ENCODE measurements at places on chromosomes 2 and 18. TPM values are rescaled to one million over a fixed set of nuclear protein-coding genes. Genes with fewer than 3 reads are reported as not detected.

- DNase-seq, result no peak
Observed at GRCh38 chr2:10317646-10318045, 14.9 kb downstream of the HPCAL1 start.

- DNase-seq, result no peak
Observed at GRCh38 chr2:231514951-231515297, 15.3 kb downstream of the NMUR1 start.

GRCh38 chr2:16660114-16660513, 5.5 kb downstream of the CYRIA start:
- no peak for DNase-seq

- DNase-seq, result peak; percentile 9
Observed at GRCh38 chr18:31041271-31042083, 1.1 kb downstream of the DSC3 start.

GRCh38 chr2:5465859-5466258, 226.3 kb upstream of the SOX11 start:
- DNase-seq, result no peak

GRCh38 chr2:47033102-47033880, 117.7 kb upstream of the MCFD2 start:
- DNase-seq, result no peak

- DNase-seq, result no peak
Observed at GRCh38 chr2:9071032-9071431, 67.5 kb upstream of the MBOAT2 start.

DNA sequence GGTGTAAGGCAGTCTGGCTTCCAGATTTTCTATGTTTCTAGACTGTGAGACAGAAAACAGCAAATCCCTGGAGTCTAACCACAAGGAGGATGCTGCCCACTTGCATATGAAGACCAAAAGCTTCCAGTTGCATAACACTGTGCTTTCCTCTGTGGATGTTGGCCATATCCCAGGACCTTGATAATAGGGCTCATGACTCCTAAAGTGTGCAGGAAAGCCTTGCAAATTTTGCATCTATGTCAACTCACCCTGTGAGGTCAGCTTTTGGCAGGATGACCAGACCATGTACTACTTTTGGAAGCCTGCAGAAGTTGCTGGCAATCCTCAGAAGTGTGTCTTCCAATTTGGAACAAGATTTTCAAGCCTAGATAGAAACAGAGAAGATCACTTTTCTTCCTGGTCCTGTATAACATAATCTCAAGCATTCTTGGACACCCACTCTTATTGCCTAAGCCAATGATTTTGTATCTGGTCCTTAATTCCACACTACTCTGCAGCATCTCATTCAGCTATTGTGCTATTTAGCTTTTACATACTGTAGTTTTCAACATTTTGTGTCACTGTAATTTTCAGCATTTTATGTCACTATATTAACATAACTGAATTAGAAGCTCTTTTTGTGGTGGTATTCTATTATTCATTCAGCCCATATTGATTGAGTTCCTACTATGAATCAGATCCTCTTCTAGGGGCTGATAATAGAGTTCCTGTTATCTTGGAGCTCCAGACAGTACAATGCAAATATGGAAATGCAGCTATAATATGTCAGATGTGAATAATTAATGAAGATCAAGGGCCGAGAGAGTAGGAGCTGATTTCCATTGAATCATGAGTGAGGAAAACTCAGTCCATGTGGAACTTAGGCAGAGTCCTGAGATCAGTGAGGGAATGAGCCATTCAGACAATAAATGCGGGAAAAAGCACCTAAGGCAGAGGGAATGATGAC, 85.3 kb upstream of the RAB27B start:
- peak; percentile 51 for DNase-seq

- no peak for DNase-seq
Observed at GRCh38 chr2:120482334-120482733, 136.4 kb downstream of the INHBB start.

GRCh38 chr2:176066645-176067588, 16.8 kb downstream of the EVX2 start:
- no peak for DNase-seq

DNA sequence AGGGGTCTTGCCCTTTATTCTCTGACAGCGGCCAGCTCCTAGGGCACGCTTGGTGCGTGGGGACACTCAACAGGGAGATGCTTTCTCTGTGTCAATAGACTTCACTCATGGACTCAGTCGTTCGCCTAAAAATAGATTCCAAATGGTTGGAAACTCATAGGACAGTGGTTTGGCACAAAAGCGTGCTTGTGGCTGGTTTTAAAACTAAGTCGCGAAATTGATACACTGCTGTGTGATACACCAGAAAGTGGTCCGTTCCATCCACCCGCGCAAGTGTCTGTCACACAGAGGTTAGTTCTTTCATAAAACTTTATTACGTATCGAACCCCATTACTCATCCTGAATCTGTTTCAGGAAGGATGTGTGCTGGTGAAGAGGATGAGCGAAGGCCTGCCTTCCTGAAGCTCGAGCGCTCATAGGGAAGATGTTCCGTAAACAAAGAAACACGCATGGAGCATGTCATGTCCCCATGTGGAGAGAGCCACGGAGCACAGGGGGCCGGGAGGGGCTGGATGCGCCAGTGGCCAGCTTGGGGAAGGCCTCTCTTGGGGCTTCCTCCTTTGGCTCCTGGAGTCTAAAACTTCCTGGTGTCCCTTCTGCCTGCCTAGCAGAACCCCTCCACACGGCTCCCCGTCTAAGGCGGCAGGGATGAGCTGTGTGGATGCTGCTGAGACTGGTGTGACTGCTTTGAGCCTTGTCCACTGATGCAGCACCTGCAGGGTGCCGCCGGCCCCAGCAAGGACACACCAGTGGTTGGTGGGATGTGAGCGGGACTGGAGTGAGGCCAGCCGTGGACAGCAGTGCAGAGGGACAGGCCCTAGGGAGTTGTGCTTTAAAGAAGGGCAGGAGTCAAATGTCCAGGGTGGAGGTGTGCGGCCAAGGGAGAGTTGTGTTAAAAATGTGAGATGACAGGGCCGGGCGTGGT, 207.2 kb downstream of the GBX2 start:
- no peak for DNase-seq

GRCh38 chr2:220811952-220812570, 760.0 kb downstream of the EPHA4 start:
- DNase-seq, result no peak

- peak; percentile 31 for DNase-seq
Observed at GRCh38 chr2:170324640-170325046, 146.7 kb downstream of the MYO3B start.

- no peak for DNase-seq
Observed at GRCh38 chr2:160201849-160202539, 1.9 kb upstream of the ITGB6 start.

DNA sequence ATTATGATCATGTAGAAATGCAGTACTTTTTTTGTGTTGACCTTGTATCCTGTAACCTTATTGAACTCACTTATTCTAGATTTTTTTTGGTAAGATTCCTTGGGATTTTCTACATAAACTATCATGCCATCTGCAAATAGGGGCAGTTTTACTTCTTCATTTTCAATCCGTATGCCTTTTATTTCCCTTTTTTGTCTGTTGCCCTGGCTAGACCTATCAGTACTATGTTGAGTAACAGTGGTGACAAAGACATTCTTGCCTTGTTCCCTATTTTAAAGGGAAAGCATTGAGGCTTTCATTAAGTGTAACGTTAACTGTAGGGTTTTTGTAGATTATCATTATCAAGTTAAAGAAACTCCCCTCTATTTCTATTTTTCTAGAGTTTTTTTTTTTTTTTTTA, 92.3 kb downstream of the LYPD1 start:
- no peak for DNase-seq

DNA sequence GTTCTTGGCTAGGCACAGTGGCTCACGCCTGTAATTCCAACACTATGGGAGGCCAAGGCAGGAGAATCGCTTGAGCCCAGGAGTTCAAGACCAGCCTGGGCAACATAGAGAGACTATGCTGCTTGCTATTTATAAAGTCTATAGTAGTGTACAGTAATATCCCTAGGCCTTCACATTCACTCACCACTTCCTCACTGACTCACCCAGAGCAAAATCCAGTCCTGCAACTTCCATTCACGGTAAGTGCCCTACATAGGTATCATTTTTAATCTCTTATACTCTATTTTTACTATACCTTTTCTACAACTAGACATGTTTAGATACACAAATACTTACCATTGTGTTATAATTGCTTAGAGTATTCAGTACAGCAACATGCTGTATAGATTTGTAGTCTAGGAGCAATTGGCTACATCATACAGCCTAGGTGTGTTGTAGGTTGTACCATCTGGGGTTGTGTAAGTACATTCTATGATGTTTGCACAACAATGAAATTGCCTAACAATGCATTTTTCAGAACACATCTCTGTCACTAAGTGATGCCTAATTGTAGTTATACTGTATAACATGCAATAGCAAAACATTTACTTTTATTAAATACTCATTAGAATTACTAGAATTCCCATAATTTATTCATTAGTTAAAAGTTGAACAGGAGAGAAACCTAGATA, 8.8 kb downstream of the DHX57 start:
- DNase-seq, result no peak

DNA sequence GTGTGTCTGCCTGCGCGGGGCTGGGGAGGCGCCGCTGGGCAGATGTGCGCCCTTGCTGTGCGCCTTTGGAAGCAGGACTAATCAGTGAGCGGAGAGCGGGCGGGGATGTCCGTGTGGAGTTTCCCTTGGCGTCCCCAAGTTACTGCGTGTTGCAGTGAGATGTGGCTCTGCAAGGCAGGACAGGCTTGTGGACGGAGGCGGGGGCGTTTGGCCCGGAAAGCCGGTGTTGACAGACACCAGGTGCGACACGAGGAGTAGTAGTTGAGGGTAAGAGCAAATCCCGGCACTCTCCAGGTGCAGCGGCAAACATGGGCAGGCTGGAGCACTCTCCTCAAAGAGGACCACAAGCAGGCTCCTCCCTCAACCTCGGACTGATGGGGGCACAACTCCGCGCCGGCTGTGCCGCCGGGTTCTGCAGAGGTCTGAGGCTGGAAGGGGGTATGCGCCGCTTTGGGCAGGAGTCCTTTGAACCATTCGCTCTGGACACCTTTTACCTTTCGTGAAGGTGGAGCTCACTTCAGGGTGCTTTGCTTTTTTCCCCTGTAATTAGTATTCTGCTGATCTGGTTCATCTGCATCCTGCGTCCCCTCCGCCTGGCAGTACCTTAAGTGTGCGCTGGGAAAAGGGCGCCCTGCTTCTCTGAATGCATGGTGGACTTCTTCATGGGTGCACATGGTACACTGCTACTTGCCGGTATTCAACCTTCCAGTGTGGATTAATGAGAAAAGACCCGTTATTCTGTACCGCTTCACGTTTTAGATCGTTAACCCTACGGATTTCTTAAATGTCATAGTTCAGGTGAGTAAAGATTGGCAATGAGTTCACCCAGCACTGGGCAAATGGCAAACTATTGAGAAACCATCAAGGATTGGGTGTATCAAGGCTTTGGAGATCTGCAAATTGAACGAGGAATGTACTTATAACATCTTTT, 608 bp downstream of the CDH7 start:
- no peak for DNase-seq

DNA sequence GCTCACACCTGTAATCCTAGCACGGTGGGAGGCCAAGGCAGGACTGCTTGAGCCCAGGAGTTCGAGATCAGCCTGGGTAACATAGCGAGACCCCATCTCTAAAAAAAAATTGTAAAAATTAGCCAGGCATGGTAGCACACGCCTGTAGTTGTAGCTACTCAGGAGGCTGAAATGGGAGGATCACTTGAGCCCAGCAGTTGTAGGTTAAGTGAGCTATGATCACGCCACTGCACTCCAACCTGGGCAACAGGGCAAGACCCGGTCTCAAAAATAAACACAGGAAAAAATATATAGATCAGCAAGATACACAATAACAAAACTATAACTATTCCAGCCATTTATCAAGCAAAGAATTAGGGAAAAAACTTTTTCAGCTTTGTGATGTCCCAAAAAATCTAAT, 3.0 kb downstream of the SF3B1 start:
- DNase-seq, result no peak

GRCh38 chr2:38097988-38098385, 22.0 kb upstream of the CYP1B1 start:
- no peak for DNase-seq

DNA sequence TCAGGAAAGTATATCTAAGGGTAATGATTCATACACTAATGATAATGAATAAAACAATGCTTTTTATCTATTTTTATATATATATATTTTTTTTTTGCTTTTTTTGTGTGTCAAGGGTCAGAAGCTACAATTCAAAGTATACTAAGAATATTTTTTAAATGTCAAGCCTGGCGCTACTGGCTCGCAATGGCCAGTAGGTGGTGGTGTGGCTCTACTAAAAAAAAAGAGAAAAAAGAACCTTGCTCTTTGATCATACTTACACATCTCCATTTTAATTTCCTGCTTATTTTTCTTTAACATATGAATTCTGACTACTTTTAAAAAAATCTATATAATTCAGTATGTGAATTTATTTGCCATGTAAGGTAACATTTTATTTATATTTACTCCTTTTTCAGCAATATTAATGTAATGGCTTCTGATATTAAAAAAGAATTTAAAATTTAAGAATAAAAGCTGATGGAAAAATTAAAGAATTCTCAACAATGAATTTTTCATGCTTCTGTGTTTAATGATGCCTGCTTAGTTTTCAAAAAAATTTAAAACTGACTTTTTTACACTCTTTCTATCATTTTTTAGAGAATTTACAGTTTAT, 232.9 kb downstream of the GULP1 start:
- peak; percentile 38 for DNase-seq

GRCh38 chr2:130729322-130730299, 741 bp downstream of the GPR148 start:
- no peak for DNase-seq

GRCh38 chr2:169119123-169119760, 49.9 kb downstream of the DHRS9 start:
- no peak for DNase-seq

GRCh38 chr2:496729-497128, 180.5 kb downstream of the TMEM18 start:
- DNase-seq, result no peak

DNA sequence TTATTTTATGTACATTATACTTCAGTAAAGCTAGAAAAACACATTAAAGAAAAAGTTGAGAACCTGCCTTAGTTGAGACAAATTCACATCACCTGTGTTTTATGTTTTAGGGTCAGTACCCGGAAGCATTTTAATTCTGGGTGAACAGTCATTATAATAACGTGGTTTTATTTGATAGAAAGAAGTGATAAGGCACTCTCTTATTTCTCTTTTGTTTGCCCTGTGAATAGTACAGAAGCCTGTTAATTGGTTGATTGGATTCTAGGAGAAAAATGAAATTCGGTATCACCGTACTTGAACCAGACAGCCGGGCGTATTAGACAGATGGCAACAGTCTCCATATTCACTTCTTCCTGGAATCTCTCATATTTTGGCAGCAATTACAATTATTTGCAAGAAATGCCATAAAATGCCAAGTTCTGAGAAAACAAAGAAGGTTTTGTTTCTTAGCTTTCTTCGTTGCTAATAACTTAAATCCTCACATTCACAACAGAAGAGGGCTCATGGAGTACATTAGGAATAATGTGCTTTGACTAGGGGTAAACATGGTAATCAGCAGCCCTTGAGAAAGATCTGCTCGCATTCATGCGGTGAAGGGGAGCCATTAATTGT, 168.7 kb upstream of the RASGRP3 start:
- DNase-seq, result no peak

SLC14A1 gene
- 3.6 TPM for total RNA-seq

C2orf92 gene
- 21.3 TPM for total RNA-seq

PLGLB1 gene
- 4.6 TPM for total RNA-seq

RAD51AP2 gene
- total RNA-seq, result 0.26 TPM

GLI2 gene
- total RNA-seq, result 1.3 TPM

OR6B2 gene
- total RNA-seq, result not detected

SPATA3 gene
- not detected for total RNA-seq

DCC gene
- total RNA-seq, result 0.33 TPM

FAM237A gene
- total RNA-seq, result not detected

HOXD4 gene
- not detected for total RNA-seq

SERTAD2 gene
- total RNA-seq, result 6.7 TPM

HOXD10 gene
- total RNA-seq, result 0.26 TPM

INO80D gene
- 11.9 TPM for total RNA-seq

ARHGEF33 gene
- 0.33 TPM for total RNA-seq

All from body of pancreas (tissue), 4 donors.